ENCODE measurements at places on chromosomes 6 and 20. TPM values are rescaled to one million over a fixed set of nuclear protein-coding genes. Genes with fewer than 3 reads are reported as not detected.

Gene BEND3
- total RNA-seq = 0.71 TPM

Gene EXOC2
- 17.3 TPM for total RNA-seq

Gene MAS1
- total RNA-seq = not detected

Gene NT5E
- total RNA-seq = 315 TPM

Gene DDR1
- 28.8 TPM for total RNA-seq

Gene BANF2
- total RNA-seq = not detected

Gene DEFB132
- not detected for total RNA-seq

Gene COL11A2
- total RNA-seq = under 0.01 TPM

All from myometrial cell (primary cell).